ENCODE measurements at places on chromosomes 6 and 20.

DNA sequence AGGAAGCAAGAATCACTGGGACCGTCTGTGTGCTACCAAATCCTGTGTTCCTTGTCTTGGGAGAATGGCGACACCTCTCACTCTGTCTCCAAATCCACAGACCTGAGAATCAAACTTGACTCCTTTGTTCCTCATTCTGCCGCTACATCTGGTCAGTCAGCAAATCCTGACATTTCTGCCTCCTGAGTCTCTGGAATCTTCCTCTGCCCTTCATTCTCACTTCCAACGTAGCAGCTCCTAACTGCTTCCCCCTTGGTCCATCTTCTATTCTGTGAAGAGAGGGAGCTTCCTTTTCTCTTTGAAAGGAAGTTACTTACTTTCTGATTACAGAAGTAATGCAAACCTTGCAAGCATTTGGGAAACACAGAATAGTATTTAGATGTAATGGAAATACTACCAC lies 37.7 kb downstream of the SYTL3 start:
- no peak for DNase-seq

DNA sequence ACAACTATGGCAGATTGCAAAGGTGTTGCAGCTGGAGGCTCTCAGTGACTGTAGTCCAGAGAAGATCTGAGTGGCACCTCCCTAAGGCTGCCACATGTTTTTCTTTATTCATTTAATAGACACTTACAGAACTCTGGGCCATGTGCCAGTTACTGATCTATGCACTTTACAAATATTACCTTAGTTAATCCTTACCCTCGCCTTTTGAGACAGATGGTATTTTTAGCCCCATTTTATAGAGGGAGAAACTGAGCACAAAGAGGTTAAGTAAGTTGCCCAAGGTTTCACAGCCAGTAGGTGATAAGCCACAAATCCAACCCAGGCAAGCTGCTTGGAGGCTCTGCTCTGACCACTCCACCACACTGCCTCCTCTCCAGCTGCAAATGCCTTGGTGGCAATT lies 6.5 kb upstream of the SCRT2 start:
- no peak for DNase-seq

GRCh38 chr20:57266291-57267157 lies at the start of gene BMP7:
TSS of gene BMP7 (minus strand) at chr20:57266641. CDS start at chr20:57266122, 519 bp downstream.
- no peak for DNase-seq

DNA sequence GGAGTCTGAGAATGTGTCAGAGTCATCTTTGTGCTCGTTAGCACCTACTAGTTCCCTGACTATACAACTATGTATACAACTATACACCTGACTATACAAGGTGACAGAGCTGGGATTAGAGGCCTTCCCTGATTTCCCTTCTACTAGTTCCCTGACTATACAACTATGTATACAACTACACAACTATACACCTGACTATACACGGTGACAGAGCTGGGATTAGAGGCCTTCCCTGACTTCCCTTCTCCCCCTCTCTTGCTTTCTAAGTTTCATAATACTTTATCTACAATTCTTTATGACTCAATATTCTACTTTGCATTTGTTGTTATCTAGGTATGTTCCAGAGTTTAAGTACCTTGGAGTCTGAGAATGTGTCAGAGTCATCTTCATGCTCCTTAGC lies 68.0 kb downstream of the HS3ST5 start:
- no peak for DNase-seq

DNA sequence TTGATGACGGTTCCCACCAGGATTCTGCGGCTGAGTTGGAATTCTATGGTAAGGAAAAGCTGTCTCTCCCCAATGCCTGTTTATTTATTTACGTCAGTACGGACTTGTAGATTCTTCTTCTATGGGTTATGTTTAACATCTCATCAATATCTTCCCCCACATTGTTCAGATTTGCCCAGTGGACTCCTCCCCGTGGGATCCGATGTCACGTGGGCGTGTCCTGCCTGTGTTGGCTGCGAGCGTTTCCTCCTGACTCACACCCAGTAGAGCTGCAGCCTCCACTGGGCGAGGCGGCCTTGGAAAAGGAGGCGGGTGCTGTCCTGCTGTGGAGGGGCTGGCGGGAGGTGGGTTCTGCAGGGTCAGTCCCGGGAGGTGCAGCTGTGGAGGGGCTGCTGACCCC lies 46.8 kb upstream of the SLCO4A1 start:
- DNase-seq = no peak

Data from hematopoietic multipotent progenitor cell treated with erythropoietin and hydrocortisone succinate and interleukin-3 and kit ligand, for 17 days (in vitro differentiated cells).